ENCODE measurements at places on chromosomes 7 and 10. TPM values are rescaled to one million over a fixed set of nuclear protein-coding genes. Genes with fewer than 3 reads are reported as not detected.
A peak's percentile ranks its signal among the peaks of the same experiment; 100 is the strongest.

CHAT gene
- not detected for total RNA-seq

DNA sequence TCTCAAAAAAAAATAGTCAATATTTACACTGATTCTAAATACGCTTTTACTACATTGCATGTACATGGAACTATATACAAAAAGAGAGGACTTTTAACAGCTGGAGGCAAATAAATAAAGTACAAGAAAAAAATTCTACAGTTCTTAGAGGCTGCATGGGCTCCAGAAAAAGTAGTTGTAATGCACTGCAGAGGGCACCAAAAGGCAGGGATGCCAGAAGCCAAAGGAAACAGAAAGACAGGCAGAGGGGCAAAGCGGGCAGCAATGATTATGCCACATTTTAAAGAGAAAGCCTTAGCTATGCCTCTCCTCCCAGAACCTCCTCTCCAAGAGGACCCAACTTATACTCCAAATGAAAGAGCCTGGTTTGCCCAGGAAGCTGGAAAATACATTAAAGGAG is 11.6 kb upstream of the ADCK2 start:
- DNase-seq: no peak

HMX2 gene
- not detected for total RNA-seq

DNA sequence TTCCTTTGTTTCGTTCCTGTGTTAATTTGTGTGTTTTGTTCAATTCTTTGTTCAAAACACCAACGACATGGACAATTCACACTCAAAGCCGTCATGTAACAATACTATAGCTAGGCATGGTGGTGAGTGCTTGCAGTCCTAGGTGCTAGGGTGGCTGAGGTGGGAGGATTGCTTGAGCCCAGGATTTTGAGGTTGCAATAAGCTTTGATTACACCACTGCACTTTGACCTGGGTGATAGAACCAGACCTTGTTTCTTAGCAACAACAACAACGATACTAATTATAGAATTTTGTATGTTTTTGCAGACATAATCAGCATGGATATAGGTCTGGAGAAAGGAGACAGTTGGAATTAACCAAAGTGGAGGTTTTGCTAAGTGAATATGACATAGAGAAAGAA is 936.2 kb downstream of the PCDH15 start:
- no peak for DNase-seq

GRCh38 chr10:119439922-119440321 is 102.6 kb downstream of the RGS10 start:
- no peak for DNase-seq

DNA sequence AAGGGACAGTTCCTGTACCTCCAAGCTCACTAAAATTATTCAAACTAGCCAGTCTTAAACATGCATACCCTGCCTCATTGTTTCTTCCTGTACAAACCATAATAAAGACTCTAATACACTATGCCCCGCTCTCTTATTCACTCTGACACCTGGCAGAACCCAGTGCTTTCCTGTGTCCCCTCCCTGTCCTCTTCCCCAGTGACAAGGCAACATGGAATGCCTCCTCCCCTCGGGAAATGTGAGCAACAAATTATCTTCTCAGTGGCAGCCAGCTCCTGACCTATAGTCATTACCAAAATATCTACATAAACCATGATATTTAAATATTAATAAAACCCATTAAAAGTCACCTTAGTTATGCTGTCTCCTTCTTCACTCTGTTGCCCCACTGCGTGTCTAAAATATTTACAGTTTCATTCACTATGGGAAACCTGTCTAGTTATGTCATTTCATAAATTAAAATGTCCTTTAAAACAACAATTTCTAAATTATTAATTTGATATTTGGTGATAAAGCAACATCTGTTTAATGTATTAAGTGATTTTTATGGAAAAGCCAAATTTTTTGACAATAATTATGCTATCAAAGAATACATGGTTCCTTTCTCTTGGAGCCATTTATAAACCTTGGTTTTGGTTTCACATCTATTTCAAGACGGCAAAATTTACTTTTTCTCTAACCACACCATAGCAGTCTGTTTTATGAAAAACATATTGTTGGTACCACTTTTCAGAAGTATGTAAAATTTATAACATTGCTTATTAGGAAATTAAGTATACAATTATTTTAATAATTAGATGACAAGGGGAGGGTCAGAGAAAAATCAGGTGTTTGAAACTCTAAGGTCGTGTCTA is 1355.2 kb downstream of the XPNPEP1 start:
- no peak for DNase-seq

TCF7L2 gene
- 1.1 TPM for total RNA-seq

DNA sequence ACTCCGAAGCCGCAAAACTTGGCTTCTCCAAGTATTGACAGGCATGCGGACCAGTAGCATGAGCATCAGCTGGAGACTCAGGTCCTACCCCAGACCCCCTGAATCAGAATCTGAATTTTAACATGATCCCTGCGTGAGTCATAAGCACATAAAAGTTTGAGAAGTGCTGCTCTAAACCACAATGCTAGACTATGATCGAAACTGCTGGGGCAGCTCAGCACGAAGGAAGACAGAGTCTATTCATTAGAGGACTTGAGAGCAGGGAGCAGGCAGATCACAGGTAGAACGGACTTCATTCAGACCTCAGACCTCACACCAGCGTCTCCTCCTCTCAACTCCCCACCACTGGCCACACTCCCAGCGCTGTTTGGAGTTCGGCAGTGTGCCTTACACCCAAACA is 16.9 kb downstream of the CAMK2G start:
- DNase-seq: no peak

GRCh38 chr7:108442039-108442568 is 14.1 kb downstream of the NRCAM start:
- peak; percentile 79 for DNase-seq

DNA sequence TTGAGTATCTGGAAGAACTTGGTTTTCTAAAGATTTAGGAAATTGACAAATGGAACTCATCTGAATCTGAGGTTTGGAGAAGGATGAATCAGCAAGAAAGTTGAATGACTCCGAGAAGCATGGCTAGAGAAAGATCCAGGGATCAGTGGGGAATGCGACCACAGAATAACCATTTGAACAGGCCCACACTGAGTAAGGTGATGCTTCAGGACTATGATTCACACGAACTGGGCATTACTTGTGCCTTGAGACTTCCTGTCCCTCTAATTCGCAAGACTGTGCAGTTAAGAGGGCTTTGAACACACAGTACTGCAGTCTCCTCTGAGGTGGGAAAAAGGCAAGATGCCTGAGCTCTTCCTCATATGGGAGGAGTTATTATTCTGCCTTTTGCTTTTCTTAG is 395.5 kb upstream of the POM121L12 start:
- DNase-seq: peak; percentile 48

GRCh38 chr10:112872728-112873127 is 77.3 kb upstream of the TCF7L2 start:
- no peak for DNase-seq

DNA sequence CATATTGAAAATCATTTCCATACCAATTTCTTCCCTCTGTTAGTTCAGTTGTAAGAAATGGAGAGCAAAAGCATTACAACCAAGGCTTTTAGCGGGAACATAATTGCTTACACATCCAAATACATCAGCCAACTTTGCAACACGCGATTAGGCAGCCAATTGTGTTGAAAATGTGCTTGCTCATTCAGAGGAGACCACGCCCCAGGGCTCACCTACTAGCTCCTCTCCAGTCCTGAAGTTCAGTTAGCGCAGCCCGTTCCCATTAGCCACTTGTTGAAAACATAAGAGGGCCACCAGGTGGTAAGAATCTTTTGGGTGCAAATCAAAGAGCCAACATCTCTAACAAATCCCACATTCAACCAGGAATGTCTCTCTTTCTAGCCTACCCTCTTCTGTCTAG is 213.2 kb upstream of the MDFIC start:
- no peak for DNase-seq

GRCh38 chr10:120748519-120748918 is 102.6 kb upstream of the WDR11 start:
- no peak for DNase-seq

KEL gene
- total RNA-seq: not detected

PLAC9 gene
- total RNA-seq: not detected

- DNase-seq: peak; percentile 5
Measured at GRCh38 chr10:3435671-3436070, 263.1 kb upstream of the PITRM1 start.

GRCh38 chr7:1741751-1742554 is 71.9 kb downstream of the ELFN1 start:
- DNase-seq: no peak

GRCh38 chr10:54903745-54904144 is 102.7 kb upstream of the PCDH15 start:
- no peak for DNase-seq

GRCh38 chr10:11074536-11075267 is 57.0 kb downstream of the CELF2 start:
- no peak for DNase-seq

- DNase-seq: no peak
Measured at GRCh38 chr7:16840094-16840493, 35.3 kb upstream of the AGR2 start.

- no peak for DNase-seq
Measured at GRCh38 chr7:139908792-139909191, 79.7 kb downstream of the TBXAS1 start.

- no peak for DNase-seq
Measured at GRCh38 chr10:119292968-119293760, 85.8 kb downstream of the GRK5 start.

GRCh38 chr7:154777023-154777422 is 225.9 kb downstream of the PAXIP1 start:
- DNase-seq: peak; percentile 29

DNA sequence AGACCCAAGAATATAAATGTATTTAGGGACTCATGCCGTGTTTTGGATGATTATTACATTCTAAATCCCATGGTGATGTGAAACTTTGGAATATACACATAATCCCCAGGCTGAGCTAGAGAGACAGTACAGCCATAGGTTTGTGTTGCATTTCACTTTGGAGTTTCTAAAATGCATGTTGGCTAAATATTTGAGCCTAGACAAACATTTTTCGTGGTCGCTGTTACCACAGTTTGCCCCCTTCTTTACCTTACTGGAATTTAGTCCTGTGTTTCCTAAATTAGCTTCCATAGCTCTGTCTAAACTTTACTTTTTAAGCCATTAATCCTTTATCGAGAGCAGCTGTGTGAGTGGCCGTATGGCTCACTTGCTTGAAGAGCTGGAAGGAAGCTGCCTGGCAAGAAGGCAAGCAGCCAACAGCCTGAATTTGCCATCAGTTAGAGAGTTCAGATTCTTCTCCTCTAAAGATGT is 192.0 kb downstream of the BICC1 start:
- DNase-seq: no peak

IFIT2 gene
- total RNA-seq: 0.26 TPM

GRCh38 chr7:71132127-71132376 is at the start of gene GALNT17:
Gene GALNT17 (plus strand): TSS chr7:71132144.
- no peak for DNase-seq

GRCh38 chr10:70773965-70774809 is 11.0 kb downstream of the TBATA start:
- no peak for DNase-seq

GRCh38 chr10:115814542-115814941 is 458.5 kb downstream of the GFRA1 start:
- DNase-seq: no peak

- DNase-seq: peak; percentile 68
Measured at GRCh38 chr7:78530351-78530750, 731.8 kb downstream of the PHTF2 start.

ZNF22 gene
- 4.6 TPM for total RNA-seq

- DNase-seq: no peak
Measured at GRCh38 chr7:157612009-157612663, 275.3 kb downstream of the DNAJB6 start.

GRCh38 chr7:95642173-95642572 is 45.9 kb upstream of the PDK4 start:
- peak; percentile 9 for DNase-seq

LHFPL3 gene
- total RNA-seq: not detected

GRCh38 chr10:132657127-132657706 is 119.6 kb downstream of the INPP5A start:
- no peak for DNase-seq

- no peak for DNase-seq
Measured at GRCh38 chr7:134514106-134514505, 13.3 kb upstream of the AKR1B10 start.

STAG3 gene
- 0.13 TPM for total RNA-seq

A1CF gene
- not detected for total RNA-seq

DNA sequence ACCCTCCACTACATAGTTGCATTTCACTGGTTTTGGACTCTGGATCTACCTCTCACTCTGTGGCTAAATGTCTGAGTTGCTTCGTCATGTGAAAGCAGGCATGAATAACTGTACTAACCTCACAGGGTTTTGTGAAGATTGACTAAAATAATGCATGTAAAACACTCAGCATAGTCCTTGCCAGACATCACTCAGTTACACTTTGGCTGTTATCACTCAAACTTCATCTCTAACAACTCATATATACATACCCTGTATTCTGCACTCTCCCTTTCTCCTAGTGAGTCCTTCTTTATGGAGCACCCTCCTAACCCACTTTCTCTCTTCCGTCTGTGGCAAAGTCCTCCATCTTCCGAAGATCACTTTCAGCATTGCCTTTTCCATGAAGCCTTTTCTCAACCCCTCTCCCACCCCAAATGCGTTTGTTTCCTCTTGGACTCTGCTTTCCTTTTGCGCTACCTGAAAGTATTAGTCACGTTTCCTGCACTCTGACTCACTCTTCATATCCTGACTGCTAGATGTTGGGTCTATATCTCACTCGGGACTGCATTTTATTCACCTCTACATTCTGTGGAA is 72.6 kb downstream of the OSBPL3 start:
- DNase-seq: peak; percentile 89

GRCh38 chr10:24579906-24580305 is 143.8 kb downstream of the ARHGAP21 start:
- no peak for DNase-seq

All from bronchial epithelial cell (primary cell).